ENCODE measurements at places on chromosomes 5 and 9. TPM values are rescaled to one million over a fixed set of nuclear protein-coding genes. Genes with fewer than 3 reads are reported as not detected.
A peak's percentile ranks its signal among the peaks of the same experiment; 100 is the strongest.

DNA sequence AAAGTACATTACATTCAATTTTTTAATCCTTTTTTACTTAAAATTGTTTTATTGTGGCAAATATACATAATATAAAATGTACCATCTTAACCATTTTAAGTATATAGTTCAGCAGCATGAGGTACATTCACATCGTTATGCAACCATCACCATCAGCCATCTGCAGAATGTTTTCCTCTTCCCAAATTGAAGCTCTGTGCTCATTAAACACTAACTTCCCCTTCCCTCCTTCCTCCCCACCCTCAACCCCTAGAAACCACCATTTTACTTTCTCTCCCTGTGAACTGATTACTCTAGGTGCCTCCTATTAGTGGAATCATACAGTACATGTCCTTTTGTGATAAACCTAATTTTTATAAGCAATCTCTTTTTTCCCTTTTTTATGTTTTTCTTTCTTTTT, 15.6 kb downstream of the TEX53 start:
- DNase-seq = no peak

- DNase-seq = no peak
Observed at GRCh38 chr5:176944268-176944667, 45.1 kb upstream of the HK3 start.

DNA sequence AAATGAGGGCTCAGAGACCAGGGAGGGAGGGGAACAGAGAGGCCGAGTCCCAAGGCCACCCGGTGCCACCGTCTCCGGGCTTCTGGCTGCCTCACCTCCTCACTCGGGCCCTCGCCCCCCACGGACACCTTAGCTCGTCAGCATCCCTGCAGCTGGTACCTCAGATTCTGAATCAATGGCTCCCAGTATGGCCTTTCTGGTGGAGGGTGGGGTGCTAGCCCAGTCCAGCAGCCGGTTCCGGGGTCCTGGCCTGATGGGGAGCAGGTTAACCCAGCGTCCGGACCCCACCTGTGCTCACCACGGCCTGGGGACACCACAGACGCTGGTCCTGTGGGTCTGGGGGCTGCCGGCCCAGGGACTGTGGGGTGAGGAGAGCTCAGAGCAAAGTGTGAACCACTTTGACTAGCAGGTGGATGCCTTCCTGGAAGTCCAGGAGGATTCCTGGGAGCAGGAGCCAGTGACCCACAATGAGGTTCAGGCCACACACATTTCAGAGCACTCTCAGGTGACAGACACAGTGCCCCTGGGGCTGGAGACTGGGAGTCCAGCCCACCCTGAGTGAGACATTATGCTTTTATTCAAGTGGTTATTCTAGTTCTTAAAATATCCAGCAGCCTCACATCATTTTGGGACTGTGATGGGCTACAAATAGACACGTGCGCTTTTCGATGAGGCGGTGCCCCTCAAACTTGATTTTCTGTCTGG, 53.3 kb downstream of the AHRR start:
- DNase-seq = no peak

Gene SQSTM1
- total RNA-seq = 407 TPM

GRCh38 chr5:1315018-1315708, 20.3 kb upstream of the TERT start:
- DNase-seq = no peak

- no peak for DNase-seq
Observed at GRCh38 chr5:135025730-135026644, 8.0 kb downstream of the PITX1 start.

Gene CCNG1
- total RNA-seq = 316 TPM

Gene OR1Q1
- not detected for total RNA-seq

- no peak for DNase-seq
Observed at GRCh38 chr5:132681476-132681831, 7.7 kb downstream of the IL4 start.

DNA sequence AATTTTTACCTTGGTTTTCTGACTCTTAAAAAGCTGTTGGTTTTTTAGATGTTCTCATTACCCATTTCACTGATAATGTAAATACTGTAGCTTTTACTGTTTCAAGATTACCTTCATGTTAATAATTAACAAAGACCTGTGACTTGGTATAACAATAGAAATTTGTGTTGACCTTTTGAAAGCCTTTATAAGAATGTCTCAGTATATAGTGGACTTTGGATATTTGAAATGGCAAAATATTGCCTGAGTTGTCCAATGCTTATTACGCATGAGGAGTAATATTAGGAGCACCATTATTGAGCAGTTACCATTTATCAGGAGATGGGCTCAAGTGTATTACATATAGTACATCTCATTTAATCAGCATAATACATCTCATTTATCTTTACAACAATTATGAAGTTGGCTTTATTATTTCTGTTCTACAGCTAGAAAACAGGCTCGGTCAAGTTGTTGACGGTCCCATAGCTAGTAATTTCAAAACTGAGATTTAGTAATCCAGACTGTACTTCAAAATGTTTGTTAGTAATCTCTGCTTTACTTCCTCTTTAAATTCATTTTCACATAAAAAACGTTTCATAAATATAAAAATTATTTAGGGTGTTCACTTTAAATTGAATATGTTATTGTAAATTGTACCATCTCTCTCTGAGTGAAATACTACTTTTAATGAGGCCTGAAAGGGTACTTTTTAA, 50.7 kb upstream of the FKTN start:
- no peak for DNase-seq

DNA sequence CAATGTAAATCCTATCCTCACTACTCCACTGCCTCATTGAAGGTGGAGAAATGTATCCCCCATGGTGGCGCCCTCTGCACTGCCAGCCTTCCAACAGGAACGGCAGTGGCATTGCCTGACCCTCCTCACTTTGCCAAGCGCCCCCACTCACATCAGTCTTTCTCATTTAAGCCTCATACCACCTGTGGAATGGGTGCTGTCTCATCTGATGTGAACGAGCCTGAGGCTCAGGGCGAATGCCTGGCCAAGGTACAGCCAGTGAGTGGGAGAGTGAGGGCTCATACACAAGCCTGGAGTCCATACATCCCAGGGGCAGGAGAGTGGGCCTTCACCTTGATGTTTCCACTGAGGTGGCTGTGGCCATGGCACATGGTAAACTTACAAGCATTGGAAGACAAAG, 10.3 kb downstream of the F2RL2 start:
- DNase-seq = no peak

DNA sequence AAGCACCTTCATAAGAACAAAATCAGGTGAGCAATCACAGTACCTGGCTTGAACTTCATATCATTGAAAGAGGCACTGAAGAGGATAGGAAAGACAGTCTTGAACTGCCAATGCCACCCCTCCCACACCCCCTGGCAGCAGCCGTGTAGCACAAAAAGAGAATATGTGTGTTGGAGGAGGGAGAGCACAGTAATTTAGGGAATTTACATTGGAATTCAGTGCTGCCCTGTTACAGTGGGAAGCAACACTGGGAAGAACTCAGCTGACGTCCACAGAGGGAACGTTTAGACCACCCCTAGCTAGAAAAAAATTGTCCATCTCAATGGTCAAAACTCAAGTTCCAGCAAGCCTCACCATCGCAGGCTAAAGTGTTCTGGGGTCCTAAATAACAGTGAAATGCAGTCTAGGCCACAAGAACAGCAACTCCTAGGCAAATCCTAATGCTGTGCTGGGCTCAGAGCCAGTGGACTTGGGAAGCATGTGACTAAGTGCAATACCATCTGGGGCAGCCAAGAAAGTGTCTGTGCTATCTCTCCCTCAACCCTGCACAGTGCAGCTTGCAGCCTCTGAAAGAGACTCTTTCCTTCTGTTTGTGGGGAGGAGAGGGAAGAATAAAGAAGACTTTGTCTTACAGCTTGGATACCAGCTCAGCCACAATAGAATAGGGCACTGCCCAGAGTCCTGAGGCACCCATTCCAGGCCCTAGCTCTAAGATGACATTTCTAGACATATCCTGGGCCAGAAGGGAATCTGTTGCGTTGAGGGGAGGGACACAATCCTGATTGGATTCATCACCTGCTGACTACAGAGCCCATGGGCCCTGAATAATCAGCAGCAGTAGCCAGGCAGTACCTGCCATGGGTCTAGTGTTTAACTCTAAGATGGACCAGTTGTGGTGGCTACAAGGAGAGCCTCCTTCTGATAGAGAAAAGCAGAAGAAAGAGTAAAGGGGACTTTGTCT, 62.1 kb upstream of the VLDLR start:
- peak; percentile 51 for DNase-seq

DNA sequence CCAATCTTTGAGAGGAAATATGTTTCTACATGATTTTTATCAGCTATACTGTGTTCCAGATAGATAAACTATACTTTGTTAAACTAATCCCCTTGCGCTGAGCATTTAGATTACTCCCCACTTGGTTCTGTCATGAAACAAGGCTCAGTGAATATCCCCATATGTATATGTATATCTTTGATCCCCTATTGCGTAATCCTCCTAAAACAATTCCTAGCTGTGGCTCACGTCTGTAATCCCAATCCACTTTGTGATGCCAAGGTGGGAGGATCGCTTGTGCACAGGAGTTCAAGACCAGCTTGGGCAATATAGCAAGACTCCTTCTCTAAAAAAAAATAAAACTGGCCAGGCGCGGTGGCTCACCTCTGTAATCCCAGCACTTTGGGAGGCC, 2.7 kb downstream of the PHYHD1 start:
- no peak for DNase-seq

DNA sequence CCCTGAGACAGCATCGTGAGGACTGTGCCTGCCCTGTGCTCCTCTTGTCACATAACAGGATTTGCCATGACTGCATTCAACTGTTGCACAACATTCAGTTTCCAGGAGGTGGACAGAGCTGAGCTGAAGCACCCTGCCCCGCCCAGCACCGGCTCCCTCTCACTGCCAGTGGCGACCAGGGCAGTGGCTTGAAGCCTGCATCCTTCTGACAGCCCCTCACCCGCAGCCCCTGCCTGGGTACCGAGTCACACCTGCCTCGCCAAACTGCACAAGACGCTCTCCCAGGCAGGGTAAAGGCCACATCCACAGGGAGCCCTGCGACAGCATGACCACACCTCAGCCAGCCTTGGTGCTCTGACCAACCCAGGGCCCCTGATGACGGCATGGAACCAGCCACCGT, 59.9 kb upstream of the ZNF354A start:
- DNase-seq = no peak

- DNase-seq = peak; percentile 19
Observed at GRCh38 chr5:178241688-178242231, 9.2 kb upstream of the PHYKPL start.

GRCh38 chr9:69471433-69471832, 146.4 kb downstream of the ENTREP1 start:
- peak; percentile 15 for DNase-seq

Measured in lung microvascular endothelial cell (primary cell).